ENCODE measurements at places on chromosomes 12 and 14. TPM values are rescaled to one million over a fixed set of nuclear protein-coding genes. Genes with fewer than 3 reads are reported as not detected.
A peak's percentile ranks its signal among the peaks of the same experiment; 100 is the strongest.

Gene CABP1
- total RNA-seq = not detected

Gene ZFHX2
- 0.59 TPM for total RNA-seq

Gene C12orf60
- total RNA-seq = 0.59 TPM

Gene RPL10L
- not detected for total RNA-seq

Gene FERMT2
- total RNA-seq = 220 TPM

- H3K36me3 ChIP-seq = no peaks in the 10 kb centered on the region
- peak; percentile 84 for DNase-seq
- H3K4me1 ChIP-seq = peaks cover 11% of the 10 kb centered on the region
- H3K4me3 ChIP-seq = no peak overlapping the region
- no peaks in the 10 kb centered on the region for H3K27me3 ChIP-seq
- H3K27ac ChIP-seq = no peak overlapping the region
These were observed 51.4 kb downstream of the CYP46A1 start for GRCh38 chr14:99735189-99736135.

Measured in osteoblast (primary cell).